ENCODE measurements at places on chromosomes 7 and 10.

GRCh38 chr7:70926666-70927065 lies 205.3 kb upstream of the GALNT17 start:
- DNase-seq = no peak

DNA sequence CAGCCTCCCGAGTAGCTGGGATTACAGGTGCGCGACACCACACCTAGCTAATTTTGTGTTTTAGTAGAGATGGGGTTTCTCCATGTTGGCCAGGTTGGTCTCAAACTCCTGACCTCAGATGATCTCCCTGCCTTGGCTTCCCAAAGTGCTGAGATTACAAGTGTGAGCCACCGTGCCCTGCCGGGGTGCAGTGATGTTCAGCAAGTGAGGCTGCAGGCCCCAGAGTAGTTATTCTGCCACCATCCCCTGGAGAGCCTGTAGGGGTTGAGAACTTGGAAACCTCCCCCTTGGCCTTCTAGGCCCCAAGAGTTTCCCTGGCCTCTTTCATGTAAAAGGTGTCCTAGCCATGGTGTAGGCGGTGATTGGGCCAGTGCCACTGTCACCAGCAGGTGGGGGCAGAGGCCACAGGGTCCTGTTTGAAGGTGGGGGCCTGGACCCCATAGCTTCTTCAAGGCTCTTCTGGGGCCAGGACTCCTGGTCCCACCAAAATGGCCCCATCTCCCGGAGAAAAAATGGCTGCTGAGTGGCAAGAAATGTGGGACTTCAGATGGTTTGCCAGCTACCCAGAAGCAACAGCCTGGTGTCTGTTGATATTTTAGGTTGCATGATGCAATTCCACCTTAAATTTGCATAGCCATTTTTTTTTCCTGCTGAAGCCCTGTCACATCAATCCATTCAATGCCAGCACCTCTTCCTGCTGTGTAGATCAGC lies 25.5 kb upstream of the INMT start:
- DNase-seq = no peak

DNA sequence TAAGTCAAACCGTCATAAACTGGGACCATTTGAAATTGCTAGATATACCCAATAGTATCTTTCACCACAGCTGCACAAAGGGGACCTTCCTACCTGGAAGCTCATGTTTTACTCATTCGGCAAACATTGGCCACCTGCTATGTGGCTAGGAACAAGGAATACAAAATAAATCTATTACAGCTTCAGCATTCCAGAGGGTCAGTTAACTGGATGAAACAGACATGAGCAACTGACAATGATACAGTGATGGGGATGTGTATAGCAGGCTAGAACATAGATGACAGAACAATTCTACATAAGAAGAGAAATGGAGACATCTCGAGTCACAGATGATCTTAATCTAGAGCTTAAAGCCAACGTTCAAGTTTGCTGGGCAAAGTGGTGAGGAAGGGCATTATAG lies 3.1 kb upstream of the SMURF1 start:
- no peak for DNase-seq

GRCh38 chr10:30398788-30399187 lies 35.2 kb upstream of the MAP3K8 start:
- DNase-seq = no peak
